Midbrain (tissue), 1 donor: ENCODE measurements at places on chromosomes 2 and 18.

- no peak for DNase-seq
Observed at GRCh38 chr18:5627776-5628511, 84.1 kb upstream of the EPB41L3 start.

DNA sequence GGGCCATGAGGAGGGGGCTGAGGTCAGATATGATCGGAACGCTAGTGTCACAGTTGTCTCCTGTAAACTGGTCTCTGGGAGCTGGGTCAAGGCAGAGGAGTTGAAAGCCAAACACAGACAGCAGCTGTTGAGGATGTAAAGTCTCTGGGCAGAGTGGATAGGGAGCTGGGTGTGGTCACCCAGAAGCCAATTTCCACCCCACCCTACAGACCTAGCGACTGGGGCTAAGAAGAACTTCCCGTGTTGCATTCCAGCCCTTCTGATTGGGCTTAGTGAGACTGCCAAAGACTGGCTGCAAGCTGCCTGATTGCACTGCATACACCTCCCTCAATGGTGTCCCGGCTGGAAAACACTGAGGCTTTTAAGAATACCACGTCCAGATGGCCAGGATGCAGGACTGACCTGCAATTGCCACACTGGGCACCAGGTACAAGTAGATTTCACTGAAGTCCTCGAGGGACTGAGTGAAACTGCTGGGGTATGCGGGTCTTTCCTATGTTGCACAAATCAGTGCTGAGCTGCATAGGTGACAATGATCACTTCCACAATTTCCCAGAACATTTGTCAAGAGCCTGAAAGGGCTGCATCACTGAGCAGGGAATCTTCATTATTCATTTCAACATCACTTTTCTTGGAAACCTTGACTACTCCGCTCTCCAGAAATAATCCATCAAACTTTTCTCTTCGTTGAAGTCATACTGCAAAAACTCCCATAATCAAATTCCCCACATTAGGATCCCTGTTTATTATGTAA is 43.1 kb upstream of the EML4 start:
- DNase-seq = no peak

DNA sequence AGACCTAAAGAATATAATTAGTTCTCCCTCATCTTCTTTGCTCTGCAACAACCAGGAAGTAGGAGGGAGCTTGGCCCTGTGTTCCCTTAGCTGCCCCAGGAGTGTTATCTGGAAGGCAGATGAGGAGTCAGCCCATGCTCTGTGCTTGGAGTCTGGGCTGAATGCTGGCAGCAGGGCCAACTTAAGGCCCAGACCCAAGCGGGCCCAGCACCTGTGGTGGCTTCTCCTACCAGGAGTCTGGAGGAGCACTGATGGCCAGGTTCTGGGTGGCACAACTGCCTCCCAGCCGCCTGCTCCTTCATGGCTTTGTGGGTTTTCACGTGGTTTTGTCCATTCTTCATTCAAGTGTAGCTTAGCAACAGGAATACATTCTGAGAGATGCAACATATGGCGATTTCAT is 1910.7 kb upstream of the LRRTM1 start:
- DNase-seq = no peak

DNA sequence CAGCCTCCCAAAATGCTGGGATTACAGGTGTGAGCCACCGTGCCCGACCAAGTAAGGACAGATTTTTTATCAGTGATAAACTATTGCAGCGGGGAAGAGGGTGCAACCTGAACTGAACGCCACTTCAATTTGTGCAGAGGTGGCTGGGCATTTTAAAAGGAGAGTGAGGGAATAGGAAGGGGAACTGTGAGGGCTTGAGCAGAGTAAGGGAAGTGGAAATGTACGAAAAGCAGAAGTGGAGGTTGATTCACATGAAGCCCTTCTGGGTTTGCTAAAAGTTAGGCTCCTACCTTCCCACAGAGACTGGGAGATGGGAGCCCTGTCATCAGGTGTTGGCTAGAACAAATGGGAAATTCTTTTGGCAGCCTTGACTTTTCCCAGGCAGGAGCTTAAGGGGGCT is 6.1 kb downstream of the STK11IP start:
- DNase-seq = no peak

GRCh38 chr2:208373460-208374089 is 33.0 kb upstream of the PTH2R start:
- DNase-seq = peak; percentile 61

DNA sequence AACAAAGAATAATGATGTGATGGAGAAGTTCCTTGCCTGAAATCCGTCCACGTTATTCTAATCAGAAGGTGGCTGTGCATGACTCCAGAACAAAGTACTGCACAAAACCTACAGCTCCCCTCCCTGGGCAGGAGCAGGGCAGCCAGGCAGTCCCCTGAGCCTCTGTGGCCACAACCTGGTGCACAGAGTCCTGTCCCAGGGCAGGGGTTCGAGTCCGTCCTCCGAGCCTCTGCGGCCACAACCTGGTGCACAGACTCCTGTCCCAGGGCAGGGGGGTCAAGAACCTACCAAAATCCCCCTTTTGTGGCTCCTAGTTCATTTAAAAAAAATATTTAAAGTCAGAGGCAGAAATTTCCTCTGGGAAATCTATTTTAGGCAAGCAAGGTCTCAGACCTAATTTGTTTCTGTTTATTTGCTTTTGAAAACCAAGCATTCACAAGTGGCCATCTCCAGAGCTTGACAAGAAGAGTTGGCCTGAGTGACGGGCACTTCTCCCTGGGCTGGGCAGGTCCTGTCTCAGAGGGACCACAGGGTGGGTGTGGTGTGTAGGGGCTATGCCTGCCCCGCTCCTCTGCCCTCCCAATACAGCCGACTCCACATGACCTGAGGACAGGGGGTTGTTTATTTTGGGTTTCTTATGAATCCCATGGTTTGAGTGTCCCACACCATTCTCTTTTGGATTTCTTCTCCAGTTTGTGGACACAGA is 255.9 kb upstream of the PXDN start:
- DNase-seq = no peak

GRCh38 chr2:63545023-63545422 is 43.3 kb downstream of the WDPCP start:
- no peak for DNase-seq

- peak; percentile 84 for DNase-seq
Observed at GRCh38 chr18:10518595-10519255, 7.1 kb upstream of the NAPG start.

GRCh38 chr2:217990389-217990788 is 12.4 kb downstream of the TNS1 start:
- no peak for DNase-seq

DNA sequence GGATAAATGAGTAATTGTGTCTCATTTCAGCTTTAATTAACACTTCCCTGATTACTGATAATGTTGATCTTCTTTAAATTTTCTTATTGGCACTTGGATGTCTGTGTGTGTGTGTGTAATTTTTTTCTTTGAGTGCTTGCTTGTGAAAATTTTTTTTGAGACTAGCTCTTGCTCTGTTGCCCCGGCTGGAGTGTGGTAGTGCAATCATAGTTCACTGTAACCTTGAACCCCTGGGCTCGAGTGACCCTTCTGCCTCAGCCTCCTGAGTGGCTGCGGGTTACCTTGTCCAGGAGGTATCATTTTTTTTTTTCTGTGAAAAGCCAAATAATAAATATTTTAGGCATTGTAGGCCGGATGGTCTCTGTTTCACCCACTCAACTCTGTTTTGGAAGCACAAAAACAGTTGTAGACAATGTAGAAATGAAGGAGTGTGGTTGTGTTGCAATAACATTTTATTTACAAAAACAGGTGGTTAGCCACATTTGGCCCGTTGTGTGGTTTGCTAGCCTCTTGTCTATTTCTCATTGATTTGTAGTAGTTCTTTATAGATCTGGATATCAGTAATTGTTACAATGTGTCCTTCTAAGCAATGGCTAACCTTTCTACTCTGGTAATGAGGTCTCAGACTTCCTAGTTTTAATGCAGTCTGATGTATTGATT is 7.9 kb downstream of the IL1RL2 start:
- DNase-seq = no peak

DNA sequence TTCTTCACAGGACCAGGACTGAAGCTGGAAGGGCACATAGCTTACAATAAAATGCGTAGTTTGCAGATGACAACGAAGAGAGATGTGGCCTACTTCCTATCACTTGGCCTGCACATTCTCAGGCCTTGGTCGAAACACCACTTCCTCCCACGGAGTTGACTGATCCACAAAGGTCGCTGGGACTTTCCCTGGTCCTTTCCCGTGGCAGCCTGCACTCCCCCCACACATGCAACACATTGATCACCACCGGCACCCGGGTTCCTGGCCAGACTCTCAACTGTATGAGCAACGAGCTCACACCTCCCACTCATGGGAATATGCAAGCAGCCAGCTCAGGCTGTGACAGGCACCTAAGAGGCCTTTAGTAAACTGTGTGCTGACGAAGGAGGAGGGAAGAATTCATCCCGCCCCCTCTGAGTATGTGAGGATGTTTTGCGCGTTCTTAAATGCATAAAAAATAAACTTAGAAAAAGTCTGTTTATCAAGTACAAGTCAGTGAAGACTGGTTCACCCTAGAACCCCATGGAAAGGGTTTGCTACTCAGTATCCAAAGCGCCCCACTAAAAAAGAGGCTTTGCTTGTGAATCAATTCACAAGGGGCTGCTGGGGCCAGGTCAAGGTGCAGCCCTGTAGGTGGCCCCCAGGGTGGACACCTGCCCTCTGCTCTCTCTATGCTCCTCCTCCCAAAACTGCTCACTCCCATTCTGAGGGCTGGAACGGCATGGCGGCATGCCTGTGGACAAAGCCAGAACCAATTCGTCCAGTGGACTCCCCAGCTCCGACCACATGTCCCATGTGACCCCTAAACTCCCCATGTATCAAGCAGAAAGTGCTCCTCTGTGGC is 154.3 kb downstream of the EIPR1 start:
- no peak for DNase-seq

- DNase-seq = no peak
Observed at GRCh38 chr2:146624430-146625160, 1220.2 kb upstream of the ACVR2A start.
